IMR-90 (cell line): ENCODE measurements at places on chromosomes 16 and 17.

DNA sequence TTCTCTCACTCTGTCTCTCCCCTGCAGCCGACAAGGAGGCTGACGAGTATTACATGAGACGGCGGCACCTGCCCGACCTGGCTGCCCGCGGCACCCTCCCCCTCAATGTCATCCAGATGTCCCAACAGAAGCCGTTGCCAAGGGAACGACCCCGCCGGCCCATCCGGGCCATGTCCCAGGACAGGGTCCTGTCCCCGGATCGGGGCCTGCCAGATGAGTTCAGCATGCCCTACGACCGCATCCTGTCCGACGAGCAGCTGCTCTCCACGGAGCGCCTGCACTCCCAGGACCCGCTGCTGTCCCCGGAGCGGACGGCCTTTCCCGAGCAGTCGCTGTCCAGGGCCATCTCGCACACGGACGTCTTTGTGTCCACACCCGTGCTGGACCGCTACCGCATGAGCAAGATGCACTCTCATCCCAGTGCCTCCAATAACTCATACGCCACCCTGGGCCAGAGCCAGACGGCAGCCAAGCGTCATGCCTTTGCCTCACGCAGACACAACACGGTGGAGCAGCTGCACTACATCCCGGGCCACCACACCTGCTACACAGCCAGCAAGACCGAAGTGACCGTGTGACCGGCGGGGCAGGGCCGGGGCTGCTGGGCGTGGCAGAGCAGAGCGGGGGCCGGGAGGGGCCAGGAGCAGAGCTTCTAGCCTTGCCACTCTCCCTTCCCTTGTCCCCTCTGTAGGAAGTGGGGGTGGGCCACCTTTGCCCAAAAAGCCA lies 40.4 kb upstream of the DNAH9 start:
- no peak for DNase-seq

DNA sequence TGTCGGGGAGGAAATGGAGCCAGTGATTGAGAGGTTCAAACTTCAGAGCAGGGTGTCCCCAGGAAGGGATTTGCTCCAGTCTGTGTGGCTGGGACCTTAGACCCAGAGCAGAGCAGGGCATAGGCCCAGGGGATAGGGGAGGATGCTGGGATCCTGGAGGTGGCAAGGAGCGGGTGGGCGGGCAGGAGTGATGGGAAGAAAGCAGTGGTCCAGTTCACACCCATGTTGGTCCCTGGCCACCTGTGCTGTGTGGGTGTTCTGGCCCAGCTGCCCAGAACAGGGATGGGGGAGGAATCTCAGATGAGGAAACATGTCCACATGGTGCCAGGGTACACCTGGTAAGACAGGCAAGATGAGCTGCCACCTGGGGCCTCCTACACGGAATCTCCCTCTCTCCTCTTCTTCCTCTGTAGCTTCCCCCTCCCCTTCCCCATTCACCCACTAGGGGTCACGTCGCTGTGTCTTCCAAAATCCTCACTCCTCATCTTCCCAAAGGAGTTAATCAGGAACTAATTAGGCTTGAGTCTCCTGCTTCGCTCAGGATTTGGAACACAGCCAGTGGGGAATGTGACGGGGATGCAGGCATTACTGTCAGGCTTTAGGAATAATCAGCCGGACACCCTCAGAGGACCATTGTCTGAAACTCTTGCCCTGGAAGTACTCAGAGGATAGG lies 2.3 kb downstream of the BEAN1 start:
- DNase-seq, result no peak

DNA sequence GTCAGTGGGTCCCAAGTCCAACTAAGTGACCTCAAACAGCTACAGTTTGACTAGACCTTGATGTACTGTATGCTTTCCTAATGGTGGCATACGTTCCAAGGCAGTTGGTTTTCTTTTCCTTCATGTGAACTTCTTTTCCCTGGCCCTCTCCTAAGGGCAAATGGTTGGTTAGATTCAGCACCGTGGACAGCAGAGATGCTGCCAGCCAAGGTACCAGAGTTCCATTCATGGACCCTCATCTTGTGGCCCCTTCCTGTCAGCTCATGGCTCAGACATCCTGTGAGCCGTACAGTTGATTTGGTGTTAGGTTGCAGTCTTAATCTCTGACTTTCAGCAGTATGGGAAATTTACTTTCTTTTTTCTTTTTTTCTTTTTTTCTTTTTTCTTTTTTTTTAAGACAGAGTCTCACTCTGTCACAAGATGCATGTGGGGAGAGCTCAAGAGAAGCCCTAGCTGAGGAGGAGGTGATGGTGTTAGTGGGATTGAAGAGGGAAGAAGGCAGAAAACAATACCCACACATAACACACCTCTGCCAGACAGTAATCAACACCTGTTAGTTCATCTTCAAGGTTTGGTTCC lies 122.4 kb downstream of the USP31 start:
- DNase-seq, result peak; percentile 25

- peak; percentile 66 for DNase-seq
These were observed 228.5 kb downstream of the FOXL1 start for GRCh38 chr16:86806838-86807351.

DNA sequence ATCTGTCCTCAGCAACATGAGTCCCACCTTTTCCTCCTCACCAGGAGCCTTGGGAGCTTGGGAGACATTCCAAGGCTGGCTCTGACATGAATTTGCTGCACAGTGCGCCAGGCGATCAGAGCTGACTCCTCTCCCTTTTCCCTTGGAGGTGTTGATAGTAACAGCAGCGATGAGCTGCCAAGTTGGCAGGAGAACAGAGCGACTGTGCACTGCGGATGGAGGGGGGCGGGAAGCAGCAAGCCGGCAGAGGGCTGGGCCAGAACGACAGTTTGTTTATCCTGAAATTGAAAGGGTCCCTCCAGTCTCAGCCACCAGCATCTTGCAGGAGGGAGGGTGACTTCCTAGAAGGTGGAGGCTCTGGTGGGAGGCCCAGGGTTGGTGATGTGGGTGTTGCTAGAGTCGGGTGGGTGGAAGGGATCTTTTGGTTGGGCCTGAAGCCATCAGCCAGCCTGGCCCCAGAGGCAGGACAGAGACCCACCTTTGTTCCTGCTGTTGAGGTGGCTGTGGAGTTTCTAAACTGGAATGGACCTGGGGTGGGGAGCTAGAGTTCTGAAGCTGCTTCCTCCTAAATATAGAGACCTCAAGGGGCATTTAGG lies 22.5 kb upstream of the DYNLL2 start:
- DNase-seq, result peak; percentile 13

DNA sequence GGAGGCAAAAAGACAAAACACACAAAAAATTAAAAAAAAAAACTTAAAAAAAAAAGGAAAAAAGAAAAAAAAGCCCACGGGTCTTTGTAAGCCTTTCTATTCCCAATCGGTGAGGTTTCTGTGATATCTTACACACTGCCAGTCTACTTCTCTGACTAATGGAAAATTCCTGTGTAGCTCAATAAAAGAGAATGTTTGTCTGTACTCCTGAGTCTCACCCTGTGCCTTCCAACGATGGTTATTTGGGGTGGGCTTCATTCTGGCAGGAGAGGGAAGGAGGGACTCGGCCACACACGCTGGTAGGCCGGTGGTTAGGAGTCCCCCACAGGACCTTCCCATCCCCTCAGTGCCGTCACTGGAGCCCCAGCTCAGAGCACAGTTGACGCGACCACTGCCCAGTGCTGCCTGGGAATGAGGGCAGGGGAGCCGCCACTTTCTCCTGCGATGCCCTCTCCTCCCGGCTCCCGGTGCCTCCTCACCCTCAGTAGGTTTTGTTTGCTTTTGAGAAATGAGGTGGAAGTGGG lies 68.0 kb downstream of the AMFR start:
- DNase-seq, result peak; percentile 63

DNA sequence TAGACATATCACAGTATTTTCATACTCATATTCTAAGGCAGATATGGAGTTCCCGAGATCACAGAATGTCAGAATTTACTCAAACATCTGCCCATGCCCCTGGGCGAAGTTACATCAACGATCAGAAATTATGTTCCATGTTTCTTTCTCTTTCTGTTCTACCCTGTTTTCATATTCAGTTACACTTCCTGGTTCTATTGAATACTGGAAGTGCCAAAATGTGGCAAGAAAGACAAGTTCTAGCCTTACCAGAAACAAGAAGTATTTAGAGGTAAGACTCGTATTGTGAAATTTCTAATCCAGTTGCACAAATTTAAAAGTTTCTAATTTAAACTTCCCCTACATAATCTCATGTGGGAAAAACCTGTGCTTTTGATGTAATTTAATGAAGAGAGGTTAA lies 36.1 kb downstream of the KCNJ2 start:
- no peak for DNase-seq

GRCh38 chr17:55433629-55434422 lies 12.2 kb upstream of the MMD start:
- peak; percentile 96 for DNase-seq

DNA sequence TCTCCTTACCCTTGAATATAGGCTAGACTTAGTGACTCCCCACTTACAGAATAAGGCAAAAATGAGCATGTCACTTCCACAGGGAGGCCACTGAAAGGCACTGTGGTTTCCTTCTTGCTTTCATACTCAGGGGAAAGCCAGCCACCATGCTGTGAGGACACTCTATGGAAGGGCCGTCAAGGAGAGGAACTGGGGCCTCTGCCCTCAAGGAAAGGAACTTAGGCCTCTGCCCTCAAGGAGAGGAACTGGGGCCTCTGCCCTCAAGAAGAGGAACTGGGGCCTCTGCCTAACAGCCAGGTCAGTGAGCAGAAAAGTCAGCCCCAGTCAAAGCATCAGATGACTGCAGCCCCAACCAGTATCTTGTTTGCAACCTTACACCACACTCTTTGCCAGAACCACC lies 30.1 kb downstream of the VPS35 start:
- DNase-seq, result no peak

DNA sequence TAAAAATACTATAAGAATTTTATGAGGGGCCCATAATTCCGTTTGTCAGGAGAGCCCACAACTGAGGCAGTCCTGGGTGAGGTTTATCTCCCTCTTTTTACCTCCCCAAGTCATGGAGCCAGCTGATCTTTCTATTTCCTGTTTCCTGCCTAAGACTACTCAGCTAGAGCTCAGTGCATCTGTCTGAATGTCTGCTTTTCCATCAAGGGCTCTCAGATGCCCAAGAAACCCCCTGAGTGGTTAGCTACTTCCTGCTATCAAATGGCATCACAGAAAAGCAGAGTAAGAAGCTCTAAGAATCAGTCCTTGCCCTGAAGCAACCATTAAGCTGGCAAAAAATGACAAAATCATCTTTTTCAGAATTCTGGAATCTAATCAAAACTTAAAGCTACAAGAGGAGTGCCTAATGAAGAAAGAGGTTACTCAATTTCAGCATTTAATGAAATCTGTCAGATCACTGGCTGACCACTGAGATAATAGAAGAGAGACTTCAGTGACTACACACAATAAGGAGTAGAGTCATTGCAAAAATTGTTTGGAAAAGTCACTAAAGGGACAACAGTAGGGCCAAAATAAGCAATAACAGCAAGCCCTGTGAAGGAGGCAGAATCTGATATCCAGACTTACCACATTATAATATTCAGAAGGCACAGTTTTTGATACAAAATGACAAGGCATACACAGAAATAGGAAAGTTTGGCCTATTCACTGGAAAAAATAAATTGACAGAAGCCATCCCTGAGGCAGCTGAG lies 150.1 kb downstream of the CYB561 start:
- DNase-seq, result no peak

DNA sequence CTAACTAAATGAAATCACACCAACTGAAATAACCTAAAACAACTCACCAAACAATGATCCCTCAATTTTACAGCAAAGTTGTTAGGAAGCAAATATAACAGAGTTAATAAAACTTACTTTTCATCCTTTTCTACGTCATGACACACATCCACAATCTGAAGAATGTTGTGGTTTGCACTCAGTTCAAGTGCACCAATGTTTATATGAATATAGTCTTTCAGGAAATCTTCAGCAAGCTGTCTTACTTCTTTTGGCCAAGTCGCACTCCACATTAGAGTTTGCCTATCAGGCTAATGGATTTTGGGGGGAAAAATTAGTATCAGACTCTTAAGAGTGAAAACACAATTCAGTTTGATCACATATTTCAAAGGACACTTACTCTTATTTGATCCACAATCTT lies 3.3 kb downstream of the DDX5 start:
- peak; percentile 68 for DNase-seq

GRCh38 chr17:32297424-32297823 lies 31.8 kb downstream of the RHBDL3 start:
- no peak for DNase-seq
